ENCODE measurements at places on chromosomes 16 and 17.

- peaks cover 19% of the 10 kb centered on the region for H3K4me1 ChIP-seq
- H3K4me3 ChIP-seq, result no peak overlapping the region
- peak overlapping the region; percentile 36 for H3K27ac ChIP-seq
- peaks cover 12% of the 10 kb centered on the region for H3K36me3 ChIP-seq
- no peaks in the 10 kb centered on the region for H3K27me3 ChIP-seq
- peak; percentile 22 for DNase-seq
Measured at GRCh38 chr16:82133798-82134197, 36.2 kb downstream of the MPHOSPH6 start.

DNA sequence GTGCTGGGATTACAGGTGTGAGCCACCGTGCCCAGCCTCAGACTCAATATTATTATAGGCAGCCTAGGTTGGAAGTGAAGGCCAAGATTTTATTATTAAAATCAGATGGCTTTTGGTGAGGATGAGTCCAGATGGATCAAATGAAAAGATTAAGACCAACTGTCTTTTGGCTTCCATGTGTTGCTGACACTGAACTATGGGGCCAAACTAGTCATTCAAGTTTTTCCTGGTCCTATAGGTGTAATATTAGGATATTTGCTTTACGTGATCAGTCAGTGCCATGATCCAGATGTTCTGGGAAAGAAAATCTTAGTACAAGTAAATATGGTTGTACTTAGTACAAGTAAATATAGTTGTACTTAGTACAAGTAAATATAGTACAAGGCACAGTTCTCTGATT is 140.6 kb downstream of the MAP2K6 start:
- no peaks in the 10 kb centered on the region for H3K36me3 ChIP-seq
- H3K4me1 ChIP-seq, result no peaks in the 10 kb centered on the region
- no peak overlapping the region for H3K27ac ChIP-seq
- H3K27me3 ChIP-seq, result no peaks in the 10 kb centered on the region
- H3K4me3 ChIP-seq, result no peak overlapping the region

DNA sequence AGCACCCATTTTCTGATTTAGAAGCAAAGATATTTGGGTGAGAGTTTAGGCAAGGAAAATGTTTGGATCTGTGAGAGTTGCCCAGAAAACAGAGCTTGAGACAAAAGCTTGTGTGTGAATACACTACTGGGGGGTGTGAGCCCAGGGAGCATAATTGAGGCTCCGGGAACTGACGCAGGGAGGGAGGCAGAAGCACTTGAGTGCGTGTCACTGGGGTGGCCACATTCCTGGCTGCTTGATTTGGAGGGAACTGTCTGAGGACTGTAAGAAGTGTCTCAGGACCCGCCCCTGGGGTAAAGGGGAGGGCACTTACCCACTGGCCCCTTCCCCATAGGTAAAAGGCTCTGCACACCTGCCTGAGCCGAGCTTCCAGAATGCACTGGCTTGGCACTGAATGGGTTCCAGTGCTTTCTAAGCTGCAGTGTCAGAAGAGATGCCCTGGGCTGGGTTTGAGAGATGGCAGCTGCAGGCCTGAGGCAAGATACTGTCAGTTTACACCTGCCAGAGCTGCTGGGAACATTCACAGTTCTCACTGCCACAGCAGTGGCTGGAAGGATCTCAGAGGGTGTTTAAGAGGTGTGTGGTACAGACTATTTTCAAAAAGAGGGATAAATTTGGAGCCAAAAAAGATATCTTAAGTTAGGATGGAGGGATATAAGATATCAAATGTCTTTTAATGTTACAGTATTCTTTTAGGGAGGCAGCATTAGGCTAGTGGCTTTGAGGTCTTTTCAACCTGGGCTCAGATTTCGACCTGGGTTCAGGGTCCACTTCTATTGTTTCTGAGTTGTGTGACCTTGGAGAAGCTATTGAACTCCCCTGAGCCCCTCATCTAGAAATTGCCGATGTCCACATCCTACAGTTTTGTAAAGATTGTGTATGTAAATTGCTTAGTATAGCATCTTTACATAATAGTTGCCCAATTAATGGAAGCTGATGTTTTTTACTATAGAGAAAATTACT is 6.9 kb upstream of the TEX2 start:
- H3K27ac ChIP-seq, result peak overlapping the region; percentile 72
- H3K36me3 ChIP-seq, result peaks cover 2% of the 10 kb centered on the region
- peaks cover 23% of the 10 kb centered on the region for H3K27me3 ChIP-seq
- peaks cover 27% of the 10 kb centered on the region for H3K4me1 ChIP-seq

DNA sequence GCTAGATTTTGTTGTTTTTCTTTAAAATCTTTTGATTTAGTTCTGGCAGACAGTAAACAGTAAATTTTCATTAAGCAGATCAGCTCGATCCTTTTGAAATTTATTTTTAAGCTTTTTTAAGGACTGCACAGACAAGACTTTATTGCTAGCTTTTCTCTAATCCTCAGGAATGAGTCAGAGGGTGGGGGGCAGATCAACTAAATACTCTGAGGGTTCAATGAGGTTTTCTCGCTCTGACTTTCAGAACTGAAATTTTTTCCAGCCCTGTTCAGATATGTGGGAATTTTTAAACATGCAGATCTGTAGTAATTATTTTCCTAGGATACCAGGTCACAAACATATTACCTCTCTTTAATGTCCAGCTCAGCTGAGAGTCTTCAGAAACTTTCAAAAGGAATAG is 977.2 kb downstream of the CDH11 start:
- H3K4me3 ChIP-seq, result no peak overlapping the region
- no peaks in the 10 kb centered on the region for H3K4me1 ChIP-seq
- no peaks in the 10 kb centered on the region for H3K27me3 ChIP-seq
- H3K27ac ChIP-seq, result no peak overlapping the region
- H3K36me3 ChIP-seq, result no peaks in the 10 kb centered on the region

DNA sequence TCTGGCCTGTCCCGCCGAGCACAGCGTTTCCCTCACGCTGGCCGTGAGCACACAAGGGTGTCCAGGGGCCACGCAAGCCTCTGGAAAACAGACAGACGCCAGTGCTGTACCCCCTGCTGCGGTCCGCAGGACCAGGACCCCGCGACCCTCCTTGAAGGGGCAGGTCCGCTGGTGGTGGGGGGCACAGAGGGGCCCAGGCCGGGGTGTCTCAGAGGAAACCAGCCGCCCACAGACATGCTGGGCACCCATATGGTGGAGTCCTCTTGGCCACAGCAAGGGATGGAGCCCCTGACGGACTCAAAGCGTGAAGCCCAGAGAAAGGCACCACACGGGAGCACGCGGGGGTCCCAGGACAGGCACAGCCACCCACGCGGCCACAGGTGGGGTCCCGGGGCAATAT is 34.4 kb downstream of the METRNL start:
- no peaks in the 10 kb centered on the region for H3K36me3 ChIP-seq
- no peak for DNase-seq
- H3K4me3 ChIP-seq, result no peak overlapping the region
- peaks cover 20% of the 10 kb centered on the region for H3K27me3 ChIP-seq

DNA sequence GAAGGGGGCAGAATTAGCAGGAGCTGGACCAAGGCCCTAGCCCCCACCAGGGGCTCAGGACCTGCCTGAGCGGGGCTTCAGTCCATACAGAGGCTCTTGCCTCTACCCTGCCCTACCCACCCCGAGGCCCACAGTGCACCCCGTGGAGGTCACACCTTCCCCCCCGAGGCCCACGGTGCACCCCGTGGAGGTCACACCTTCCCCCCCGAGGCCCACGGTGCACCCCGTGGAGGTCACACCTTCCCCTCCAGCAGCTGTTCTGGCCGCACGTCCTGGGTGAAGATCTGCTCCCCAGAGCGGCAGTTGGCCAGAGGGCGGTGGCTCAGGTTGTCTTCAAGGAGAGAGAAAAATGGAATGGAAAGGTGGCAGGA is 11.4 kb downstream of the CASKIN2 start:
- H3K27ac ChIP-seq, result no peak overlapping the region
- H3K36me3 ChIP-seq, result no peaks in the 10 kb centered on the region
- H3K27me3 ChIP-seq, result no peaks in the 10 kb centered on the region
- no peak for DNase-seq
- no peaks in the 10 kb centered on the region for H3K4me1 ChIP-seq

DNA sequence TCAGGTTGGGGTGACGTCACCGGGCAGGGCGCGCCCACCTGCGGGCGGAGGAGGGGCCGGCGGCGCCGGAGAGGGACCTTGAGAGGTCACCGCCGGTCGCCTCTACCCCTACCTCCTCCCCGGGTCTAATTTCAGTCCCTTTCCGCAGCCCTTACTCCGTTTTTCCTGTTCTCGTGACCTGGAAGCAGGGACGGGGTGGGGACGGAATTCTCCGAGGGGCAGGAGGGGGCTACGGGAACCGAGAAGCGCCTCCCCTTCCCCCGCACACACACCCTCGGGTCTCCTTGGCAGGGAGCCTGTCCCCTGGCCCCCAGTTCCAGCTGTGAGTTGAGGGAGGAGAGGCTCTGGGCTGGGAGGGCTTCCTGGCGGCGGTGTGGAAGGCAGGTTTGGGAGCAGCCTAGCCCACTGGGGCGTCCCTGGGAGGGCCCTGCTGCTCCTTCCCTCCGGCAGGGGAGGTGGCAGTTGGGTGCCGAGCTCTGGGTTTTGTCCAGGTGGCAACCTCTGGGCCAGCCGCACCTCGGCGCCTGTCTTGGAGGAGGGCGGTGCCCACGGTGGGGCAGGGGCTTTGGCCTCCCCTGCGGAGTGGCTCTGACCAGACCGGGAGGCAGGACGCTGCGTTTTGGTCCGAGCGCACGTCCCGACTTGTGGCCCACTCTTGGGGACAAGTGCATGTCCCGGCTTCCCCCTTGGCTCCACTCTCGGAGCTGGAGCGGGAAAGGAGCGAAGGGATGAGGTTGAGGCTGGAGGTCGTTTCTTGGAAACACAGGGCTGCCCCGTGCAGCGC is 773 bp downstream of the SYNGR3 start:
- H3K4me1 ChIP-seq, result peaks cover 37% of the 10 kb centered on the region
- H3K36me3 ChIP-seq, result peaks cover 16% of the 10 kb centered on the region
- H3K27me3 ChIP-seq, result peaks cover 14% of the 10 kb centered on the region
- peak; percentile 61 for DNase-seq
- peak overlapping the region; percentile 71 for H3K27ac ChIP-seq
